ENCODE measurements at places on chromosomes 16 and 17. TPM values are rescaled to one million over a fixed set of nuclear protein-coding genes. Genes with fewer than 3 reads are reported as not detected.

DNA sequence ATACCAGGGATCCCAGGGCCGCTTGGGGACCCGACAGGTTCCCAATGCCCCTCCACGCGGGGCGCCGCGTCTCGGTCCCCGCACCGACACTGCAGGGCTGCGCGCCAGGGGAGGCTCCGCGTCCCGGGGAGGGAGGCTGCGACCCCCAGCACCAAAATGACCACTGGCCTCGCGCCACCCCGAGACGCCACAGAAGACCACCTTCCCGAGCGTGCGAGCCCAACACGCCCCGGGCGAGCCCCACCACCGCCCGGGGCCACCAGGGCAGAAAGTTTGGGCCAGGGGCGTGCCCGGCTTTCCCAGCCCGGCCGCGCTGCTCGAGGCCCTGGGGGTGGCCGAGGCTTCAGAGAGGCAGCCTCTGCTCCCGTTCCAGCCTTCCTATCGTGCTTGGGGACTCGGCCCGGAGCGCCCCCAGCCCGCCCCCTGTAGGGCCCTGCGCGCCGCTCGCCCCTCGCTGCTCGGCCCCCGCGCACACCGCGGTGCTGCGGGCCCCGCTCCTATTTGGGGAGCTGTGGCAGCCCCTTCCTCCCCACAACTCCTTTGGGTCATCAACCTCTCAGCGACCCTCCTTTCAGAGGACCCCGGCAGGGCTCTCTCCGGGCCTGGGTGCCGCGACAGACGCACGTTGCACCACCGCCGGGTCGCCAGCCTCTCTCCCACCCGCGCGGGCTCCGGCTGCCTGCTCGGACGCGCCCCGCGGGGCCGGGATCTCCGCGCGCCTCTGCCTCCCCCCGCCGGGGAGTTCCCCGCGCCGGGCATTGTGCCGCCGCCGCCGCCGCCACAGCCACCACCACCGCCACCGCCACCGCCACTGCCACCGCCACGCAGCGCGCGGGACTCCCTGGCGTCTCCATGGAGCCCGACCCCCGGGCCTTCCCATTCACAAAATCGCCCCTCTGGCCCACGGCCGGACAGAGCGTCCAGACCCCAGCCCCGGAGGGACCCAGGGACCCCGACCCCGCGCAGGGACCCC lies 892 bp downstream of the RBFOX3 start:
- DNase-seq: no peak

GRCh38 chr17:1029196-1029921 lies 32.4 kb downstream of the TIMM22 start:
- no peak for DNase-seq

DNA sequence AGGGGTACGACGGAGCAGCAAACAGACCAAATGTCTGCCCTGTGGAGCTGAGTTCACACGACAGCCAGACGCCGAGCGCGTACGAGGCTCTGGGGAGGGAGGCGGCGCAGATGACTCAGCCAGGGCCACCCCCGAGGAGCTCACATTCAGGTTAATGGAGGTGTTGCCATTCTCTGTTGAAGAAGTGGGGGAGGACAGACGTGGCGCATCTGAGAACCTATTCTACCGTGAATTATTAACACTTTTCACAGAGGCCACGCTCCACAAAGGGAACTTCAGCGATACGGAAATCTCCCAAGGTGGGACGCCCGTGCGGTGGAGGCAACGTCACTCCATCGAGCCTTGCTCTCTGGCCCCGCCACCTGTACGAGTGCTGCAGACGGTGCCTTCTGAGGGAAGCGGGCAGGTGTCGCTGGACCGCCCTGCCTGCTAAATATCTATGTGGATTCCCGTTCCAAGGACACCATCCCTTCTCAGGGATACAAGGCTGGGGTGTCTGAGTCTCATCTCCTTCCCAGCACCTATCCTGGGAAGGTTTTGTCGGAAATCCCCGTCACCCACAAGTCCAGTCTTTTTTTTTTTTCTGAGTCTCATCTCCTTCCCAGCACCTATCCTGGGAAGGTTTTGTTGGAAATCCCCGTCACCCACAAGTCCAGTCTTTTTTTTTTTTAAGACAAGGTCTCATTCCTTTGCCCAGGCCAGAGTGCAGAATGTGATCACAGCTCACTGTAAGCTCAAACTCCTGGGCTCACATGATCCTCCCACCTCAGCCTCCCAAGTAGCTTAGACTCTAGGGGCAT lies 19.0 kb downstream of the ABR start:
- DNase-seq: no peak

The TPSG1 gene
- 4.6 TPM for total RNA-seq

- no peak for DNase-seq
Observed at GRCh38 chr17:78365561-78366108, 5.8 kb upstream of the SOCS3 start.

The ASGR2 gene
- 0.21 TPM for total RNA-seq

GRCh38 chr17:50470426-50470825 lies 1.7 kb upstream of the CHAD start:
- no peak for DNase-seq

The SOX15 gene
- 0.33 TPM for total RNA-seq

The G6PC1 gene
- total RNA-seq: 0.08 TPM

Data from Panc1 (cell line).